ENCODE measurements at places on chromosomes 7 and 10. TPM values are rescaled to one million over a fixed set of nuclear protein-coding genes. Genes with fewer than 3 reads are reported as not detected.

CALHM3 gene
- total RNA-seq, result not detected

C10orf105 gene
- total RNA-seq, result not detected

METTL27 gene
- total RNA-seq, result 0.41 TPM

CALML5 gene
- not detected for total RNA-seq

BBS9 gene
- 17.4 TPM for total RNA-seq

VPS50 gene
- total RNA-seq, result 11.8 TPM

SLC26A5 gene
- not detected for total RNA-seq

PWWP2B gene
- total RNA-seq, result 17.3 TPM

FAM25G gene
- total RNA-seq, result not detected

Measured in glomerular endothelial cell (primary cell).